ENCODE measurements at places on chromosomes 5 and 9.

- no peak for DNase-seq
These were observed 194.8 kb downstream of the CRB2 start for GRCh38 chr9:123550797-123551196.

DNA sequence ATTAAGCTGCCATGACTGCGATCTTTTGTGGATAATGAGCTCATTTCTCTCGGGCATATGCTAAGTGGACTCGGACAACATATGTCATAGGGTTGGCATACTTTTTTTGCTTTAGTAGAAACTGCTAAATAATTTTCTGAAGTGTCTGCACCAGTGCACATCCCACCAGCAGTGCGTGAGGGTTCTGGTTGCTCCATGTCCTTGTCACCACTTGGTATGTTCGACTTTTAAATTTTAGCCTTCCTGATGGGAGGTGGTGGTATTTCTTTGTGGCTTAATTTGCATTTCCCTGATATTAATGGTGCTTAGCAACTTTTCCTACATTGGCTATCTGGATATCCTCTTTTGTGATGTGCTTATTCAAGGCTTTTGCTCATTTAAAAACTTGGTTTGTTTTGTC lies 57.8 kb upstream of the NRARP start:
- no peak for DNase-seq

DNA sequence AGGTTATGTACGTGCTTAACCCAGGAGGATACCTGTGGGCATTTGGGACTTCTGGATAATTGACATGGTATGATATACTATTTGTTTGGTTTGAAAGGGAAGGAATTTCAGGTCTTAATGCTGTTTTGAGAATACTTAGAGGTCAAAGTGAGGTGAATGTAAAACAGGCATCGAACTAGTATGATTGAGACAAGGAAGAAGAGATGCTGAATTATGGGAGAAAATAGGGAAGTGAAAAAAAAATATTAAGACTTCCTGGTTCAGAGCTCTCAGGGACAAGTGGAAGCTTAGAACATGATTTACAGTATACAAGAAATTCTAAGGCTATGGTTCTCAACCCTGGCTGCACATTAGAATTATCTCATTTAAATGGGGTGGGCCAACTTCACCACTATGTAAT lies 115.3 kb downstream of the CD180 start:
- DNase-seq: no peak

DNA sequence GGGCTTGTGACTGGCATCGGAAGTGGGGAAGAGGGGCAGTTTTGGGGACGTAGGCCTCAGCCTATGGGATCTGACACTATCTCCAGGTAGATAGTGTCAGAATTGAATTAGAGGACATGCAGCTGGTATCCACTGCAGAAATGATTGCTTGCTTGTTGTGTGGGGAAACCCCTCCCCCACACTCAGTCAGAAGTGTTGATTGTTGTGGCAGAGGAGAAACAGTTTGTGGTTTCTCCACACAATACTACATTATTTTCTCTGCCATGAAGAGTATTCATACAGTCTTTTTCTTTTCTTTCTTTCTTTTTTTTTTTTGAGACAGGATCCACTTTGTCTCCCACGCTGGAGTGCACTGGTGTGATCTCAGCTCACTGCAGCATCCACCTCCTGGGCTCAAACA lies 113.9 kb downstream of the ARRDC3 start:
- no peak for DNase-seq

- DNase-seq: no peak
These were observed 349.0 kb upstream of the FAM174A start for GRCh38 chr5:100186181-100186580.

DNA sequence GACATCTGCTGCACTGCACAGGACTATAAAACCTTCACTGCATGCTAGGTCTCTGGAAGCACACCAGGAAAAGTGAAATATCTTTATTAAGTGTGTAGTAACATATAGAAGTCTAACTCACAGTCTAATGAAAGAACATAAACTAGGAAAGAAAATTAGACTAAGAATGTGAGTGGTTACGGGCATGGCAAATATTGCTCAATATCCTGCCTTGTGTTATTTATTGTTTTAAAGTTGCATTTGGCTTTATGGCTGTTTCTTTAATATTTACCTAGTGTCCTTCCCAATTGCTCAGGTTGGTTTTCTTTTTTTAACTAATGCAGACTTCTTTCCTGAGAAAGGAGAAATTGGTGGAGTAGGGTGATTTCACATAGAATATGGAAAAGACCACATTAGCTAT lies 342.4 kb downstream of the KIAA0825 start:
- DNase-seq: peak; percentile 4

DNA sequence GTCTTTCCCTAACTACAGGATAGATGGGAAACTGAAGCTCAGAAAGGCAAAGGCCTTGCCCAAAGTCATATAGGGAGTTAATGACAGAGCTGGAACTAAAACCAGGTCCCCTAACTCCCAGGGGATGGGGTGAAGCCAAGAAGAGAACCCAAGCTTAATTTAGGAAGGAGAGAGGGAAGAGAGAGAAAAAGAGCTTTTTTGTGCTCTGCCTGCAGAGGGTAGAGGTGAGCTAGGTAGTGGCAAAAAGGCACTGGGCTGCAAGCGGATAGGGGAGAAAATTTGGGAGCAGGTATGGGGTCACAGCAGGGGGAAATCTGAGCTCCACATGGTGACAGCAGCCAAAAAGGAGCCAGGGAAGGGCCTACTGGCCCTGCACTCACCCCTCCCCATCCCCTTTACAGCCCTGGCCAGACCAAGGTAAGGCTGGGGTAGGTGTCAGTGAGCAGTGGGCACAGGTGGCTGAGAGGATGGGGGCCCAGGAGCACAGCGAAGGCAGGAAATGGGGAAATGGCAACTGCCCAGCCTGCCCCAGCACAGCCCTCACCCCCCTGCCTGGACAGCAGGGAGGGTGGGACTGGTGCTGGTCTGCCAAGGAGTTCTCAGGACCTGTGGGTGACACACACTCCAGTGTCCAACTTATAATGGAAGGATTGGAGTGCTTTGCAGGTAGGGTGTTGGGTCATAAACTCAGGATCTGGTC lies 3.3 kb downstream of the ENHO start:
- DNase-seq: no peak

- DNase-seq: no peak
These were observed 183.3 kb upstream of the DMAC1 start for GRCh38 chr9:7982907-7983306.

DNA sequence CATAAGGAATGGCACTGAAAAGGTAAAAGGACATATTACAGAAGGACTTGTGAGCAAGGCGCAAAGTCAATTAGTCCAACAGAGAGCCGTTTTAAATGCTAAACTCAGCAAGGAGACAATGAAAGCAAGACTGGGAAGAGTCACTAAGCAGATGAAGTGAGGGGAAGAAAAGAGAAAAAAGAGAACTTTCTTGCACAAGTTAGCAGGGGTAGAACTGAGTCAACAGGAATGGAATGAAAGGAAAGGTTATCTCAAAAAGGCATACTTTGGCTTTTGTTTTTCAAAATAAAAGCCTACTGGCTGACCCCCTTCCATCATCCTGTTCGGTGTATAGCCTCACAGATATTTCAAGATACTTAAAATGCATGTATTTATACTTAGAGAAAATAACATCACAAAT lies 75.0 kb downstream of the NR6A1 start:
- DNase-seq: peak; percentile 62

GRCh38 chr5:135476615-135477581 lies 24.7 kb upstream of the TIFAB start:
- DNase-seq: no peak

DNA sequence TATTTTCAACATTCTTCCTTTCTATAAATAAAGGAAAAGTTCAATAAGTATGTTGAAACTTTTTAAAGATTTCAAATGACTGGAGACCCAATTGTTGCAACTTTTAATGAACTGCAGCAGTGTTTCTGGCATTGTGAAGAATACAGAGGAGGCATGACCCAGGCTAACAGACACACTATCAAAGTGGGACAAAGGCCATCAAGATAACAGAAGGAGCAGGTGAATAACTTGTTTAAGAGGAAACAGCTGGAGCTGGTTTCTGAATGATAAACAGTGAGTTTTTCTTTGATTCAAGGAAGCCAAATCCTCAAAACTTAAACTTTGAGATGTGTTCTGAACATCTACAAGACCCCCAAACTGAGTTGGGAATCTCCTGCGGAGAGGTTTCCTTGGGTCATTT lies 734.6 kb downstream of the TLR4 start:
- DNase-seq: no peak

- DNase-seq: no peak
These were observed 56.4 kb downstream of the BHMT start for GRCh38 chr5:79168031-79168430.

DNA sequence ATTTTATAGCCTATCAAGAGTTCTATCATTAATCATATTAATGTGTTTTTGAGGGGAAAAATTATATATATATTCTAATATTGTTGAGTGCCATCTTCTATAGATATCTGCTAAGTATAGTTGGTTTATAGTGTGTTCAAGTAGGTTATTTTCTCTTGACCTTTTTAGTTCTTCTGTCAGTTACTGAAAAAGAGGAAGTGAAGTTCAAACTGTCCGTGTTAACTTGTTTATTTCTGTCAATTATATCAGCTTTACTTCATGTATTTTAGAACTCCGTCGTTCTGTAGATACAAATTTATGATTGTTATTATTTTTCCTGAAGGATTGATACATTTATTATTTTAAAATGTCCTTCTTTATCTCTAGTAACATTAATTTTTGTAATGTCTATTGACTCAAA lies 1209.1 kb downstream of the CDH12 start:
- DNase-seq: no peak

DNA sequence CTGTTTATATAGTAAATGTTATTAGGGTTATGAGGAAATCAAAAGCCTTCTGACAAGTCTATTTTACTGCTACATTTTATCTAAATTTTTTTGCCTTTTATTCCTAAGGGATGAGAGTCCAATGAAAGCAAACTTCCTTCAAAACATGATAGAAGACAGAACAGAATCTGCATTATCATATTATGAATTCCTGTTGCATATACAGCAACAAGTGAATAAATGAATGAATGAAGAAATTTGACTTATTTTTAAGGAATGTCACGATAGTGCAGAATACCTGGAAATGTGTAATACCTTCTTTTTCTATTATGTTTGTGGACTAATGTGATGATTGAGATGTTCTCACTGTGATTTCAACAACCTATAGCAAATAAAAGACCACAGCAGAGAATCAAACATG lies 13.5 kb upstream of the CAMLG start:
- DNase-seq: no peak

DNA sequence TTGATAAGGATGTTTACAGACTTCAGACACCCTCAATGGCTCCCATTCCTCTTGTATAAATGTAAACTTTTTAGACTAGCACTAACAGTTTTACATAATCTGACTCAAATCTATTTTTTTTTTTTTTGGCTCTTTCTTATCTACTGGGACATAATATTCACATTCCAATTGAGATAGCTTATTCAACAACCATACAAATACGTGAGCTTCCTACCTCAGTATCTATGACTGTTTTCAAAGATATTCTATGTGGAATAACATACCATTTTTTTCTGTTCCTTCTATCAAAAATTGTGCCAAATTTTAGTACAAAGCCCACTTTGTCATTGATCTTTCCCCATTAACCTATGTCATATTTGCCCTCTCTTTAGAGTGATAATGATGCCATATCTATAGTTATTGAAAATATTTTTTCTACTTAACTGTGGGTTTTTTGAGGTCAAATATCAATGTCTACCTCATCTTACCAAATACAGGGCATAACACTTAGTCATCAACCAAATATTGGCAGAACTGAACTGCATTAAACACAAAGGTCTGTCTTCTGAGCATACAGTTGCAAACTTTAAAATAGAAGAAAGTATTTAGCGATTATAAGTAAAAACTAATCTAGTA lies 482.6 kb downstream of the PTPRD start:
- peak; percentile 28 for DNase-seq

- no peak for DNase-seq
These were observed 17.3 kb downstream of the NFIB start for GRCh38 chr9:14296495-14297113.

- no peak for DNase-seq
These were observed 86.5 kb upstream of the FSTL4 start for GRCh38 chr5:133698646-133699526.

GRCh38 chr5:171258737-171259415 lies 50.2 kb upstream of the TLX3 start:
- peak; percentile 36 for DNase-seq

GRCh38 chr9:74056023-74056422 lies 441.1 kb upstream of the RORB start:
- no peak for DNase-seq

DNA sequence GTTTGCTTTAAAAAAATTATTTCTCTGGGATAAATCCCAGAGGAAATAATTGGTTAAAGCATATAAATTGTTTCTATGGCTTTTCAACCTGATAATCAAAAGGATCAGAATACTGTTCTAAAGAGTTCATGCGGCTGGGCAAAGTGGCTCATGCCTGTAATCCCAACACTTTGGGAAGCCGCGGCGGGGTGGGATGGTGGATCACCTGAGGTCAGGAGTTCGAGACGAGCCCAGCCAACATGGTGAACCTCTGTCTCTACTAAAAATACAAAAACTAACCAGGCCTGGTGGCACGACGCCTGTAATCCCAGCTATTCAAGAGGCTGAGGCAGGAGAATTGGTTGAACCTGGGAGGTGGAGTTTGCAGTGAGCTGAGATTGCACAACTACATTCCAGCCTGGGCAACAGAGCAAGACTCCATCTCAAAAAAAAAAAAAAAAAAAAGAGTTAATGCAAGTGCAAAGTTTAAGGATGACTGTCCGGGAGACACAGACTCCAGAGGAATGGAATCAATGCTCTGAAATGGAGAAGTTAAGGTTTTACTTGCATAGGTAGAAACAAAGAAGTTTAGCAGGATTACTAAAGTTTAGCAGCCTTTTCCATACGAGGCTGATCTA lies 16.6 kb upstream of the GRHPR start:
- no peak for DNase-seq

GRCh38 chr5:54702470-54702869 lies 184.9 kb downstream of the SNX18 start:
- DNase-seq: no peak

DNA sequence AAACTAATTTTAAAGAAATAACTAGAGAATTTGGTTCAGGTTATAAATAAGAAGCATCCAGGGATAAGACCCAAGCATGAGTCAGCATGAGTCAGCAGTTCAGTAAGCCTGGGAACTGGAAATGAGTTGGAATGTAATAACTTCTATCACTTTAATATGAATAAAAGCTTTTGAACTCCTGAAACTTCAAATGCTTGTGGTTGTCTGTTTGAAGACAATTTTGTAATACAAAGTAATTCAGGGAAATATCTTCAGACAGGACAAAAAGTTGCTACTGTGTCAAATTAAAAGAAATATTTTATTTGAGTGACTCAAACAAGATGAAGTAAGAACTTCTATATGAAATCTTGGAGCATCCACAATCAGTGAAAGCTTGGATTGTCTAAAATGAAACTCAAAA lies 331.2 kb upstream of the DAB2 start:
- peak; percentile 98 for DNase-seq

DNA sequence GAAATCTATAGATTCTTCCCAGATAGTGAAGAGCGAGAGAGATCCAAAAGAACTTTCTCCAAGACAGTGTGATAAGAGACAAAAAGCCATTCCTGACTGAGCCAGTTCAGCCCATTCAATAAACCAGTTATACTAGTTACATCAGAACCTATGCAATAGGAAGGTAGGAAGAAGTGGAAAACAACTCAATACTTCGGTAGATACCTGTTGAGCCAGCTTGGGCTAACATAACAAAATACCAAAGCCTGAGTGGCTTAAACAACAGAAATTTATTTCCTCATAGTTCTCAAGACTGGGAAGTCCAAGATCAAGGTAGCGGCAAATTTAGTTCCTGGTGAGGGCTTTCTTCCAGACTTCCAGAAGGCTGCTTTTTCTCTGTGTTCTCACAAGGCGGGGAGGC lies 214.5 kb upstream of the GRAMD2B start:
- DNase-seq: no peak

Measured in fibroblast of skin of abdomen (primary cell).